T-helper 9 cell (primary cell): ENCODE measurements at places on chromosomes 13 and 19.

GRCh38 chr19:12611361-12611699 is 610 bp downstream of the ZNF791 start:
- no peak for DNase-seq

DNA sequence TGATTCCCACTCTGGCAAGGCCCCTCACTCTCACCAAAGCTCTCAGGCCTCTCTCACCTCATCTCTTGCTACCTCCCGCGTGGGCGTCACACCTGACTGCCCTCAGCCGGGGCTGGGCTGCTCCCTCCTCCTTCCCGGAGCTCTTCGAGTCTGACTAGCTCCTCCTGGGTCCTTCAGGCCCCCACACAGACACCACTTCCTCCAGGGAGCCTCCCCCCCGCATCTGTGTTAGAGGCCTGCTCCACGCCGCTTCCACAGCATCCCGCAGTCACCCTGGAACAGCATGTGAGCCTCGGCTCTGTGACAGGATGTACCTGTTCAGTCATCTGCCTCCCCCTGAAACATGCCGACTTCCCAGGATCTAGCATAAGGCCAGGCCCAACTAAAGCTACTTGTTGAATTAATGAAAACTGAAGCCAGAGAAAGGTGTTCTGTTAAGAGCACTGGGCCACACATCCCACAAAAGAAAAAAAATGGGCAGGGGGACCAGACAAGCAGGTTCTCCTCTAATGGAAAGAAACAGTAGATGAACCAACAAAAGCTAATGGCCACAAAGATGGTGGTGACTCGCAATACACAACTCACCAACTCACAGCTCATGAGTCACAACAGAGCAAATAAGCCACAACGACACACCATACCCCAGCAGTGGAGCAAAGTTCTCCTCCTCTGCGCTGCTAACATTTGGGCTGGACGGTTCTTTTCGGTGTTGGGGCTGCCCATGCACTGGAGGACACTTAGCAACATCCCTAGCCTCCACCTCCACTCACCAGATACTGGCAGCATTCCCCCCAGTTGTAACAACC is 3.0 kb downstream of the PPP6R1 start:
- peak; percentile 22 for DNase-seq

GRCh38 chr19:4543842-4544647 is 4.2 kb upstream of the LRG1 start:
- DNase-seq, result no peak

DNA sequence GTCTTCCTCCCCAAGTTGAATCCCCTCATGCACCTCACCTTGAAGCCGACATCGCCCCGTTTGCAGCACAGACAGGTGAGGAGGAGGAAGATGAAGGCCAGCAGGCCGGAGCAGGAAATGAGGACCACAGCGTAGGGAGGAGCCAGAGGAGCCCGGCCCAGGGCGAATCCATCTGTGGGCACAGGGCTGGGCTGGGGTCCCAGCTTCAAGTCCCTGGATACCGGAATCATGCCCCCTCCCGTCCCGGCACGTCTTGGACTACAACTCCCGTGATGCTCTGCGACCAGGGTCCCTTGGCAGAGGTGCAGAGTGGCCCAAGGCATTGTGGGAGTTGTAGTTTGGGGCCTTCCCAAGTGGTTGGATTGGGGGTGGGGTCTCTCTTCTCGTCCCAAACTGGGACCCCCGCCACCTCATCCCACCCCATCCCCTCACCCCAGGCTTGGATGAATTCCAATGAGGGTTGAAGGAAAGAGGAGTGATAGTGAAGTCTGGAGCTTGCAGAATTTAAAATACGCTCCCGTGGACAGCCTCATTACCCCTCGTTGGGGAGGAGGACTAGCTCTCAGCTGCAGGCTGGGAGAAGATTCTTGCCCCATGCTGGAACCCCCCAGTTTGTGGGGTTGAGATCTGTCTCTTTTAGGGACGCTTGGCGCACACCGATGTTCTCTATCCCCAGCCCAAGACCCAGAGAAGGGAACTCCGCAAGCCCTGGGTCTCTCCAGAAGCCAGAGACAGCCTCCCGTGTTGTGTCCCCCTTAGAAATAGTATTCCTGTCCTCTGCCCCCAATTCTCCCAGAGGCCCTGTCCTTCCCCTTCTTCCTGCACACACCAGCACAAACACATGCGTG is 990 bp downstream of the LMTK3 start:
- peak; percentile 75 for DNase-seq

GRCh38 chr13:45220403-45220802 is 19.6 kb upstream of the KCTD4 start:
- DNase-seq, result no peak

DNA sequence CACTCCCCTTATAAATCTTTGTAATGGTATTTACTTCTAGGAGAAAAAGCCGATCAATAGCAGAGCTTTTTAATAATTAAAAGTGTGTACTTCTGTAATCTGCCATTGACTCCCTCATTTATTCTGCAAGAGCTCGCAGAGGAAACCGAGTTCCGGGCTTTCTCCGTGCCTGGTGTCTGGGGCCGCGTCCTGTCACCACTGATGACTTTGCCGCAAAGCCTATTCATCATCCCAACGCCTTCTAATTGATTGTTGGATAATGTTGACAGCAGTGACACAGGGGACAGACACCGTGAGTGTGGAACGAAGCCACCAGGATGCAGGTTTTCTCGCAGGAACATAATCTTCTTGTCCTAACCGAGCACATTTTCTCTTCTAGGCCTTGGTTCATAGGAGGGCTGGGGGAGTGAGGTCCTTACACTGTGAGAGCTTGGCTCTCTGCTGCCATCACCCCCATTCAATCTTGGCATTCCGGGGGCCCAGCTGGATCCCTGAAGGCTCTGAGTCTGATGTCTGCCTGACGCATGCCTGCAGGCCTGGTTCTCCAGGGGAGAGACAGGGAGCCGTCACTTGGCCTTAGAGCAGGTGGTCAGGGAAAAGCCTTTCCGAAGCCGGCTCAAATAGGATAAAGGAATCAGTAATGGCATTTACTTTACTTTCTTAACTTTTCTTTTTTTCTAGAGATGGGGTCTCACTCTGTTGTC is 110.3 kb downstream of the KDM4B start:
- no peak for DNase-seq

DNA sequence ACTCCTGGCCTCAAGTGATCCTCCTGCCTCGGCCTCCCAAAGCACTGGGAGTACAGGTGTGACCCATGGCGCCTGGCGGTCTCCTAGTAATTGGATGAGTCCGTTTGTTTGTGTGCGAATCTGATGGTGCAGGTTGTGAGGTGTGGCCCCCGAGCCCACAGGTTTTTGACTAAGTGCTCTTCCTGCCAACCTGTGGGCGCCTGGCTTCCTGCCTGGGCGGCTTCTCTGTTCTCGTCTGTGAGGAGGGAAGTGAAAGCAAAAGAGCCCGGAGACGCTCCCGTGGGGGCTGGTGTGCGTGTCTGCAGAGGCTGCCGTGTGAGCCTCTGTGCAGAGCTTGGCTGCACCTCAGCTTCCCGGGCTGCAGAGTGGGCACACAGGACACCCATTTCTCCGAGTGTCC is 10.0 kb downstream of the ARHGAP45 start:
- peak; percentile 86 for DNase-seq

- DNase-seq, result no peak
These were observed 45.6 kb downstream of the ANKRD10 start for GRCh38 chr13:110869231-110869804.

GRCh38 chr19:9757544-9758501 is 10.7 kb downstream of the ZNF846 start:
- no peak for DNase-seq

DNA sequence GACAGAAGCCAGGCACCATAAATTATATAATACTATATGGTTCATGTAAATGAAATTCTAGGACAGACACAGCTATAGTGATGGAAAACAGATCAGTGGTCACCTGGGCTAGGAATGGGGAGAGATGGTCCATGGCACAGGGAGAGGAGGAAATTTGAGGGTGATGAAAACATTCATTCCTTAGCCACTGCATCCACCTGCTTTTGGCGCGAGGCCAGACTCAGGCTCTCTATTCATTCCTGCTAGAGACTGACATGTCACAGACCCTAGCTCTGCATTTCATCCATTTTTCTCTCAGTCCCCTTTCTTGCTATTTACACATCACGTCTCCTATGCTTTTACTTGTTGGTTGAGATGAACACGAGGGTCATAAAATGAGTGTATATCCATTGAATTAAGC is 628.3 kb upstream of the SLC10A2 start:
- DNase-seq, result no peak

DNA sequence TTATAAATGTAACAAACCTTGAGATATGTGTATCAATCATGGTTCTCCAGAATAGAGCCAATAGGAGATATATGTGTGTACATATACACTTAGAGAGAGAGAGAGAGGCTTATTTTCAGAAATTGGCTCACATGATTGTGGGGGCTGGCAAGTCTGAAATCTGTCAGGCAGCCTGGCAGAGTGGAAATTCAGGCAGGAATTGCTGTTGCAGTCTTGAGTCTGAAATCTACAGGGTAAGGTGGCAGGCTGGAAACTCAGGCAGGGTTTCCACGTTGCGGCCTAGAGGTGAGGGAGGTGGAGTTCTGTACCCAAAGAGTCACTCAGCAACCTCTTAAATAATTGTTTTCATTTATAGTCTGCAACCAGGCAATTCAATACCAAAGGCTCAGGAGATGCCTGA is 218.4 kb downstream of the B3GLCT start:
- no peak for DNase-seq

DNA sequence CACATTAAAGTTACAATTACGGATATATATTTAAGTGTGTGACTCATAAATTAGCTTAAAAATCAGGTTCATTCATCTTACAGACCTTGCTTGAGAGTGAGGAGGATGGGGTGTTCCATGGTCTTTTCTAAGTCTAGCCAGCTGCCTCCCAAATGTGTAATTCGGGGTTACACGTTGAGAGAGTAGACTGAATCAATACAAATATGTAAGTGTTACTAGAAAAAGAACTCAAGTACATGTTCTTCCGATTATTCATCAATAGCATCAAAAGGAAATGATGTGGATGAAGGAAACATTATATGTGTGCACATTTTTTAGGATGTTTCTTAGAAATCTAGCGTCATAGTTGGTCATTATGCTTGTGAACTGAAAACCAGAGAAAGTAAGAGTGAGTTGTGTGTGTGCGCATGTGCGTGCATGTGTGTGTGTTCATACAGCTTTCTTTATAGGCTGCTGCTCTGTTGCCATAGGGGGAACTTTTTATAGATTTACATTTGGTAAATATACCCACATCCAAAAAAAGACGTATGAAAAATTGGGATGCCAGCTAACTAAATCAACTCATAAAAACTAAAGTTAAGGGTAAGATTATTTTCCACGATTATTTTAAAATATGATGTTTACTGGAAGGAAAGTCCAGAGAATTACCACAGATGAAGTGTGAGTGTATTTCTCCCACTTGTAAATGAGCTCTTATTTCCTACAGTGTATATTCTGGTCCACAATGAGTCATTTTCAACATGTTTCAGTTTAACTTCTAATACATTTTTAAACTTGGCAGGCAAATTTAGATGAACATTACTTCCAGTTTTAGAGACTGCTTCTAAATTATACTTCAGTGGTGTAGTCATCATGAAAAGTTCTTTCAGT is 82.4 kb downstream of the PIBF1 start:
- DNase-seq, result no peak

- DNase-seq, result no peak
These were observed 348.1 kb upstream of the MIR17HG start for GRCh38 chr13:90999401-90999800.

DNA sequence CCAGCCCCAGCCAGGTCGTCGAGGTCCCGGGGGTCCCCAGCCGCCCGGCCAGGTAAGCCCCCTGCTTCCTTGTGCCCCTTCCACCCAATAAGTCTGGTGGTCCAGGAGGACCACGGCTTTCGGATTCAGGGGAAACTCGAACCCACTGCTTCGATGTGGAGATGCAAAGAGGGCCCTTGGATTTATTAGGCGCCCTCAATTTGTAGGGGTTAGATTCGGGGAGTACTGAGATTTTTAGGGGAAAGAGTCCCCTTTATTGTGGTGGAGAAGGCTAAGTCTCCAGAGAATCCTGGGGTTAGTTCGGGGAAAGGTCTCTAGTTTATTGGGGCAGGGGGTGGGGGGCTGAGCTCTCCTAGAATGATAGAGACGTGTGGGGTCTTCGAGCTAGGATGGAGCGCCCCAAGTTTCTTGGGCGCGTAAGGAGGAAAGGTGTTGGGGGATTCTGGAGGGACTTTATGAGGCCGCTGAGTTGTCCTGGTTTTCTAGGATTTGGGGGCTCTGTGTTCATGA is 3.8 kb upstream of the LTBP4 start:
- DNase-seq, result no peak

GRCh38 chr13:29524176-29524575 is 71.3 kb downstream of the SLC7A1 start:
- DNase-seq, result no peak

- no peak for DNase-seq
These were observed 451.1 kb downstream of the FOXO1 start for GRCh38 chr13:40215311-40215710.

- no peak for DNase-seq
These were observed 5.4 kb downstream of the DIAPH3 start for GRCh38 chr13:60158321-60158801.

DNA sequence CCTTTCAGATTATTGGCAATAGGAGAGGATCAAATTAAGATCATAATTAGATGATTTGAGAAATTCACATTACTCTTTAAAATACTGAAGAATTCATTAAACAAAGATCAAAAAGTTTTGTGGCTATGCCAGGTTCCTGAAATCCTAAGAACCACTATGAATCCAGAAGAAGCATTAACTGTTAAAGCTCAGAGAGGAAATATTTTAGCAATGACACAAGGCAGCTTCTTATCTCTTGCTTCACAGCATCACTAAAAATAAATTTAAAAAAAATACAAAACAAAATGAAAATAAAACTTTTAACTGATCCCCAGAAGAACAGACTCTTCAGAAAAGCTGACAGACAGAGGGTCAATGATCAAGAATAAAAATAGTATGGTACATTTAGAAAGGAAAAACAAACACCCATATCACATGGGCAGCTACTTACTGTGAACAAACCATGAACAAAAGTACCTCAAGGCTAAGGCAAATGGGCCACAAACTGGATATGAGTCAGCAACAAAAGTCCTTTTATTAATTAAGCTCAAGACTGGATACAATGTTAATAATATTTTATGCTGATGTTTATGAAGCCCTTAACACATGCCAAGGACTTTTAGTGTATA is 19.6 kb downstream of the RNF6 start:
- DNase-seq, result no peak

- DNase-seq, result no peak
These were observed 106.7 kb downstream of the KDM4B start for GRCh38 chr19:5075597-5075996.

DNA sequence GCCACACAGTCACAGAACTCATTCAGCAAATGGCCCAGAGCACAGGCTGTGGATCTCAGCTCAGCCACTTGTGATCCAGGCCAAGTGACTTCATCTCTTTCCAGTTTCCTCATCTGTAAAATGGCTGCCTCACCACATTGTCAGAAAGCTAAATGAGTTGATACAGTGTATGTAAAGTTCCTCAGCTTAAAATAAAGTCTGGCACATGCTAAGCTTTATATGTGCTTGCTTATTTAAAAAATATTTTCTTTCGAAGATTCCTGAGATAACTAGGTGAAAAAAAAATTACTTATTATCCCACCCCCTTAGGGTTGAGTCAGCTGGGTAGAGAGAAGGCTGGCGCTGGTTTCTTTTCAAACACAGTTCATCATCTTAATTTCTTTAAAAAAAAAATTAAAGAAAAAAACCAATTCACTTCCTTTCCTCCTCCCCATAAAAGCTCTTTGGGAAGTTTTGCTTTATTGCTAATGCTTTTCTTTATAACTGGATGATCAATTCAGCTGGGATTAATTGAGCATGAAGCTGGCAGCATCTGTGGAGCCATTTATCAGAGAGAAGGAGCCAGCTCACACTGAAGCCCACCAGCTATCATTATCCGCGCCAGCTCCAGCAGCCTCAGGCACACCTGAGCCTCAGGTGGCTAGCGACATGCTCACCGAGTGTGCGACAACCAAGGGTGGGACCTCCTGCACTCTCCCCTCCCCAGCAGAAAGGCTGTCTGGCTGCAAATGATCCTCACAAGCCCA is 354.9 kb downstream of the FOXO1 start:
- no peak for DNase-seq
